ENCODE measurements at places on chromosomes 2 and 18.

GRCh38 chr18:76974386-76974785 lies 152.0 kb downstream of the ZNF236 start:
- no peak for DNase-seq

- no peak for DNase-seq
Observed at GRCh38 chr2:145939949-145940348, 1420.0 kb upstream of the ZEB2 start.

DNA sequence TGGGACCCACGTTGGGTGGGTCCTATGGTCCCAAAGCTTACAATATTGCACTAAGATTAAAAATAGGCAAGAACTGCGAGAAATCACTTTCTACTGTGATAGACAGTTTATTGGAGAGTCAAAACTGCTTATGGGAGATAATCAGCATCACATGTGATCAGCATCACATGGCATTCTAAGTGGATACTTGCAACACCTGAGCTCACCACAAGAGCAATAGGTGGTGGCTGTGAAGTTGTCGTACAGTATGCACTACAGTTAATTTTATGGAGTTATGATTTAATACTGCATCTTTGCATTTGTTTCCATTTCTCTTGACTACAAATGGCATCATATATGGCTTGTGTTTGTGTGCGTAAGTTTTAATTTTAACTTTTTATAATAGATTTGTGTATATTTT lies 11.6 kb downstream of the PNO1 start:
- no peak for DNase-seq

DNA sequence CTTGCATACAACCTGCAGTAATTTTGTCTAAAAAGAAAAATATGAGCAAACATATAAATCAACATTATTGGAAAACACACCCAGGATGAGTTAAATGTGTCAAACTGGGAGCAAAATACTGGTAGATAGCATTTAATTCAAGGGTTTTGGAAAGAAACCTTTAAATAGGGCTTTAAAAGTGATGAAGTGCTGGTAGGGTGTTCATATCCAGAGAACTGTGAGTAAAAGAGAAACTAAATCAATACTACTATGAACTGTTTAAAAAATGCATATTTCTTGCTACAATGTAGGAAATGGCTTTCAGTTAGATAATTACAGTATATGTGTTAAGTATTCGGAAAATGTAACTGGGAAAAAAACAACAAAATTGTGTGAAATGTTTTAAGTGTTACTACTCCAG lies 117.8 kb downstream of the ATAD2B start:
- no peak for DNase-seq

DNA sequence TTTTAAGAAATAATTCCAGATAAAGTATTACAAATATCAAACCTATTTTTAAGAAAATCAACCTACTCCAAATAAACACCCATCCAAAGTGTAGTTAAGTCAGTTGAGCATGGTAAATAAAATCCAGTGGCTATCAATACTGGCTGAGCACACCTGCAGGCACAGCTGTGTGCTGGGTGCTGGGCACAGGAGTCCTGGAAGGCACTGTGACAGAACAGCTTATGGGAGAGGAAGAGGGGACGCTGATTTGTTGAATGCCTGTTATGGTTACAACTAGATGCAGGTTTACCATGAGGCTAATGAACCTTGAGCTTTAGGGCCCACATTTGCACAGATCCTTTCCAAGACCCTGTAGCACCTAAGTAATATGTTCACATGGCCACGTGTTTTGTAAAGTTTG lies 202.7 kb downstream of the MTX2 start:
- DNase-seq = no peak

DNA sequence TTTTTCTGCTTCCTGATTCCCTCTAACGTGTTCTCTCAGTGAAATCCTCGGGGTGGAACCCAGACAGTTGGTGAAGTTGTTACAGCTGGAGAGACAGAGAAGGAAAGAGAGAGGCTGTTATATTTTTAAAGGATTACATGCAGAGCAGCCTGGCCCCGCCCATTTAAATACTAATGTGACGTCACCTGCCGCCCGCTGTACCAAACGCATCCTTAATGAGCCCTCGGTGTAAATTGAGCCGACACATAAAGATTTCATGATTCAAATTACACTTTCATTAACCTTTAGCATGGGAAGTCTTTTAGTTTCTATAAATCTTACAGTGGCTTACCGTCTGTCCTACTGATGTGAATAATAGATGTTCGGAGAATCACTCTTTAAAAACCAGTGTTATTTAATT lies 164.0 kb upstream of the SIX3 start:
- DNase-seq = no peak

- DNase-seq = no peak
Observed at GRCh38 chr2:66576311-66576560, 141.3 kb downstream of the MEIS1 start.

- no peak for DNase-seq
Observed at GRCh38 chr18:12044591-12044990, 49.1 kb upstream of the ANKRD62 start.

GRCh38 chr2:120994301-120994995 lies 258.8 kb downstream of the GLI2 start:
- no peak for DNase-seq

- DNase-seq = peak; percentile 55
Observed at GRCh38 chr2:85913884-85914881, 25.4 kb upstream of the ST3GAL5 start.

GRCh38 chr2:218894880-218895157 lies 14.2 kb downstream of the WNT10A start:
- DNase-seq = no peak

DNA sequence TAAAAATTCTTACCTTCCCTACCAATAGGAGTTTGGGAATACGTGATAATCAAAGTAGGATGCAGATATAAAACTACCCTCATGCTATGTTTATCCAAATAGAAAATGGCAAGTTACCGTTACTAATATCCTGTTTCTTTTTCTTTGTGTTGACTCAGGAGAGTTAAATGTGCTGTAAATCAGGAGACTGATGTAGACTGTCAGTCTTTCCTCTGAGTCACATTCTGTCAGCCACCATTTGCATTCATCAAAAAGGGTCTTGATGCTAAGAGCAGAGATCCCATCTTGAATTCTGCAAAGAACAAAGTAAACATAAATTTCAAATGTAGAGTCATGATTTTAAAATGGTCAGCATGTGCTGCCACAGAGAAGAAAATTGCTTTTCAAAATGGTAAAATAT lies 712.8 kb downstream of the SOCS6 start:
- no peak for DNase-seq

GRCh38 chr18:64851726-64852125 lies 702.8 kb upstream of the LINC00305 start:
- DNase-seq = no peak

GRCh38 chr2:150271952-150272802 lies 215.3 kb downstream of the RND3 start:
- peak; percentile 75 for DNase-seq

- no peak for DNase-seq
Observed at GRCh38 chr18:6412933-6413472, 1.7 kb downstream of the L3MBTL4 start.

DNA sequence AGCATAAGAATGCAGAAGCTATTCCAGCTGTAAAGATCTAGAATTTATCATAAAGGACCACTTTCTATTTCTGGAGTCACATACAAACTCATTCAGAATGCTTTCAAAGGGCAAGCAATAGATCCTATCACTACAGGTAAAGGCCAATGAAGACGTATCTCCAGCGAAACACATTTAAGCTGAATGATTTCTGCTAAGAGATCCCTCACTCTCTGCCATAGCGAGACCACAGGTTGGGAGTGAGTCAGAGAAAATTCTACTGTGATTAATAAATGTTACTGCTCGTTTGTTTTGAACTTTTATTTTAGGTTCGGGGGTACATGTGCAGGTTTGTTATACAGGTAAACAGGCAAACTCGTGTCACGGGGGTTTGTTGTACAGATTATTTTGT lies 72.5 kb upstream of the NFU1 start:
- DNase-seq = no peak

GRCh38 chr2:62785216-62785615 lies 79.7 kb downstream of the EHBP1 start:
- no peak for DNase-seq

GRCh38 chr2:102637358-102637757 lies 18.0 kb downstream of the SLC9A2 start:
- no peak for DNase-seq

- DNase-seq = no peak
Observed at GRCh38 chr2:239666053-239666854, 265.4 kb upstream of the HDAC4 start.

GRCh38 chr2:9912468-9912867 lies 39.0 kb upstream of the GRHL1 start:
- no peak for DNase-seq

DNA sequence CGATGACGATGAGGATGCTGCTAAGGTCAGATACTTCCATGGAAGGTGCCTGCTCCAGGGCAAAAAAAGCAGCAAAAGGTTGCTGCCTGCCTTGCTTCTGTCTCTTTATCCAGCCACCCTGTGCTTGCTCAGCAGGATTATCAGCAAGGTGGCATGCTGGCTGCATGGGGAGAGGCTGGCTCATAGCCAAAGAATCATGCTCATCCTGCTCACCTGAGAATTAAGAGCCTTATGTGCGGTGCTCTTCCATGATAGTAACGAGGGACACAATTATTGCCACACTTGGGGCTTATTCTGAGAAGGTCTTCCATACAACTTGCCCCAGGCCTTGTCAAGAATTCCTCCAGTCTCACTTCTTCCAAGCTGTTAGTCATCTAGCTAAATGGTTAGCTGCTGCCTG lies 60.4 kb upstream of the SEC11C start:
- DNase-seq = no peak

DNA sequence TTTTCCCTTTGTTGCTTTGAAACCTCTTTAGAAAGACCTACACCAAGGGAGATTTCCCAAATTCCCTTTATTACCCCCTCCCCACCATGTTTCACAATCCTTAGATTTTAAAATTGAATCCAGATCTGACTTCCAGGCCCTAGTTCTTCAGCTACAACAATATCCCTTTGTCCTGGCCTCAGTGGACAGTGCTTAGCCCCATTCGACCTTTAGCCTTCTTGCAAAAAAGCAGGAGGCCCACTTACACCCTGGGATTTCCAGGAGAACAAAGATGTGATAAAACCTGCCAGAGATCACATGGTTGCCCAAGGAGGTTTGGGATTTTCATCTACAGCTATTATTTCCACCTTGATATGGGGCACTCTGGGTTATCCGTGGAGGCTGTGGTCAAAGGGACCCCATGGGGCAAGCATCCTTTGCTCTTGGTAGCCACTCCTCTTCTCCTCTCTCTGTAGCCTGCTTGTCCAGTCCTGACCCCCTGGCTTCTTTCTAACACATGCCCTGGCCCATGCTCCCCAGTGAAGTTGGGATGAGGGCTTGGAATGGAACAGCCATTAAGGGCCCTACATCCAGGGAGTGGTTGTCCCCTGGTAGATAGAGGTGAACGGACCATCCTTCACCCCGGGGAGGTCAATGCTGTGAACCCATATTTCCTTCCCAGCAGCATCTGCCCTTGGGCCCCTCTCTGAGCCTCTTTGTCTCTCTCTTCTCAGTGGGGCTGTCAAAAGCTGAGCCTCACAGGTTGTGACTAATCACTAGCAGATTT lies 267.4 kb downstream of the DYSF start:
- peak; percentile 46 for DNase-seq

- peak; percentile 37 for DNase-seq
Observed at GRCh38 chr2:66438891-66439811, 4.2 kb downstream of the MEIS1 start.

GRCh38 chr18:79616651-79617510 lies 62.7 kb upstream of the CTDP1 start:
- peak; percentile 52 for DNase-seq

GRCh38 chr2:101124643-101125366 lies 26.4 kb downstream of the TBC1D8 start:
- DNase-seq = peak; percentile 81

DNA sequence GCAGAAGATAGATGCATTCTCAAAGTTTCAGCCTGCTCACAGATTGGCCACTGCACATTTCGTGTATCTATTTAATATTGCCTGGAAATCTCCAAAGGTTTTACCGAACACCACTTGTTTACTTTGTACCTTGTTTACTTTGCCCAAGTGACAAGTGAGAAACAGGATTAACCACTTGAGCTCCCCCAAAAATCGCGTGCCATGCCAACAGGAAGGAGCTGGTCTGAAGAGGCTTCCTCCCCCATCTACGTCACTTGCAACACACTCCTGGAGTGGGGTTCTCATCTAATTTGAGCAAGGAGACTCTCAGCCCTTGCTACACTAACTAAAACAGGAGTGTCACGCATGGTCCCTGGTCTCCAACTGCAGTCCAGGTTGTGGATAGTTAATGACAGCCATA lies 212.5 kb upstream of the TMEM200C start:
- no peak for DNase-seq

DNA sequence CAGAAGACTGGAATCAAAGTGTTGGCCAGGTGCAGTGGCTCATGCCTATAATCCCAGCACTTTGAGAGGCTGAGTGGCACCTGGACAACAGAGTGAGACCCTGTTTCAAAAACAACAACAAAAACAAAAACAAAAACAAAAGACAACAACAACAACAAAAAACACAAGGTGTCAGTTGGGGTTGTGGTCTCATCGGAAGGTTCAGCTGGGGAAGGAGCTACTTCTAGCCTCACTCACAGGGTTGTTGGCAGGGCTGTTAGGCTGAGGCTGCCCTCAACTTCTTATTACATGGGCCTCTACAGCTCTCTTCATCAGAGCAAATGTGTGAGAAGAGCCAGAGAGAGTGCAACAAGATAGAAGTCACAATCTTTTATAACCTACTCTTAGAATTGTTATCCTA lies 34.6 kb upstream of the CAB39 start:
- no peak for DNase-seq

- DNase-seq = no peak
Observed at GRCh38 chr18:79193826-79194225, 124.6 kb downstream of the ATP9B start.

DNA sequence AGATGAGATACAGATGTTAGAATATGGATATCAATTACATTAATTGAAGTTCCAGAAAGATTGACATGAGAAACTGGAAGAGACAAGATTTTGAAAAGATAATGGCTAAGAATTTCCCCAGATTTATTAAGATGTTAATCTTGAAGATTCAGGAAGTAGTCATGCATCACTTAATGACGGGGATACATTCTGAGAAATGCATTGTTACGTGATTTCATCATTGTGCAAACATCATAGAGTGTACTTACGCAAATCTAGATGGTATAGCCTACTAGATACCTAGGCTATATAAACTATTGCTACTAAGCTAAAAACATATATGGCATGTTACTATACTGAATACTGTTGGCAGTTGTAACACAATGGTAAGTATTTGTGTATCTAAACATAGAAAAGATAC lies 6.8 kb upstream of the CHMP3 start:
- DNase-seq = no peak

GRCh38 chr2:176114930-176115625 lies 1.5 kb upstream of the HOXD10 start:
- no peak for DNase-seq

DNA sequence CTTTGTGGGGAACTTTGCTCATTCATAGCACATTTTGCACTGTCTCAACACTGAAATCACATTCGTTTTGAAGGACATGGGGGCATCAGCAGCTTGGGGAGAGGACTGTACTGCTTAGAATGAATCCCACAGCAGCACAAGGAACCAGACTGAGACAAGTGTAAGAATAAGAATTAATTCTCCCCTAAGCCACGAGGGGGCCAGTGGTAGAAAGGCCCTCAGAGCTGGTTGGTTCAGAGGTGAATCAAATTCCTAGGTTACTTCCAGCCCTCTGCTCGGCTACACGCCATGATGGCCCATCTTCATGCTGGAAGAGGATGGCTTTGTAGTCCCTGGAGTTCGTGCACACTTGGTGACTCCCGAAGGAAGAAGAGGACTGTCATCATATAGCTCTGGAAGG lies 12.0 kb upstream of the MC5R start:
- DNase-seq = peak; percentile 36

- no peak for DNase-seq
Observed at GRCh38 chr2:110099038-110099425, 16.6 kb downstream of the MALL start.
